CD4-positive, CD25-positive, alpha-beta regulatory T cell (primary cell): ENCODE measurements at places on chromosomes 11 and 22. TPM values are rescaled to one million over a fixed set of nuclear protein-coding genes. Genes with fewer than 3 reads are reported as not detected.

Gene NOX4
- not detected for polyA plus RNA-seq

Gene RHOG
- 246 TPM for polyA plus RNA-seq

Gene SYNGR1
- 0.22 TPM for polyA plus RNA-seq

Gene LRP4
- not detected for polyA plus RNA-seq

Gene PTPMT1
- polyA plus RNA-seq, result 86.1 TPM

Gene HPX
- polyA plus RNA-seq, result not detected

Gene OVOL1
- not detected for polyA plus RNA-seq

Gene CALCA
- not detected for polyA plus RNA-seq

Gene TRIM29
- polyA plus RNA-seq, result not detected

Gene TSG101
- polyA plus RNA-seq, result 77.7 TPM

Gene MTCH2
- polyA plus RNA-seq, result 60.8 TPM

Gene MS4A4E
- polyA plus RNA-seq, result not detected

Gene GPHA2
- not detected for polyA plus RNA-seq

Gene RAD9A
- polyA plus RNA-seq, result 6.7 TPM

Gene OR52B2
- polyA plus RNA-seq, result not detected

Gene VWA5A
- polyA plus RNA-seq, result 24.5 TPM

Gene CADM1
- polyA plus RNA-seq, result 11.3 TPM

Gene PKNOX2
- not detected for polyA plus RNA-seq

Gene PANX3
- not detected for polyA plus RNA-seq

Gene GLYATL1B
- polyA plus RNA-seq, result not detected

Gene PRPF19
- polyA plus RNA-seq, result 13.9 TPM

Gene CRACR2B
- polyA plus RNA-seq, result not detected

Gene ACR
- not detected for polyA plus RNA-seq

Gene TNRC6B
- polyA plus RNA-seq, result 72.6 TPM

Gene HEPHL1
- not detected for polyA plus RNA-seq

Gene OR51I1
- not detected for polyA plus RNA-seq

Gene SLC16A8
- polyA plus RNA-seq, result not detected

Gene MYEOV
- polyA plus RNA-seq, result not detected

Gene NXPE2
- polyA plus RNA-seq, result not detected

Gene APOL4
- polyA plus RNA-seq, result not detected

Gene LMO2
- not detected for polyA plus RNA-seq

Gene SLC22A6
- not detected for polyA plus RNA-seq

Gene SLC22A9
- polyA plus RNA-seq, result not detected

Gene BLID
- polyA plus RNA-seq, result not detected

Gene MMP10
- polyA plus RNA-seq, result not detected

Gene APOA4
- not detected for polyA plus RNA-seq

Gene APOC3
- polyA plus RNA-seq, result not detected

Gene MUC6
- polyA plus RNA-seq, result 0.23 TPM

Gene TOB2
- 17.6 TPM for polyA plus RNA-seq

Gene KCTD21
- polyA plus RNA-seq, result 1.4 TPM

Gene GLYAT
- polyA plus RNA-seq, result not detected

Gene BSX
- polyA plus RNA-seq, result not detected

Gene LUZP2
- polyA plus RNA-seq, result not detected
